Activated CD4-positive, alpha-beta T cell treated with anti-CD3 and anti-CD28 coated beads for 4 hours (primary cell): ENCODE measurements at places on chromosomes 7 and 10.

GRCh38 chr10:71075086-71075758 is 137.1 kb upstream of the UNC5B start:
- DNase-seq: no peak

DNA sequence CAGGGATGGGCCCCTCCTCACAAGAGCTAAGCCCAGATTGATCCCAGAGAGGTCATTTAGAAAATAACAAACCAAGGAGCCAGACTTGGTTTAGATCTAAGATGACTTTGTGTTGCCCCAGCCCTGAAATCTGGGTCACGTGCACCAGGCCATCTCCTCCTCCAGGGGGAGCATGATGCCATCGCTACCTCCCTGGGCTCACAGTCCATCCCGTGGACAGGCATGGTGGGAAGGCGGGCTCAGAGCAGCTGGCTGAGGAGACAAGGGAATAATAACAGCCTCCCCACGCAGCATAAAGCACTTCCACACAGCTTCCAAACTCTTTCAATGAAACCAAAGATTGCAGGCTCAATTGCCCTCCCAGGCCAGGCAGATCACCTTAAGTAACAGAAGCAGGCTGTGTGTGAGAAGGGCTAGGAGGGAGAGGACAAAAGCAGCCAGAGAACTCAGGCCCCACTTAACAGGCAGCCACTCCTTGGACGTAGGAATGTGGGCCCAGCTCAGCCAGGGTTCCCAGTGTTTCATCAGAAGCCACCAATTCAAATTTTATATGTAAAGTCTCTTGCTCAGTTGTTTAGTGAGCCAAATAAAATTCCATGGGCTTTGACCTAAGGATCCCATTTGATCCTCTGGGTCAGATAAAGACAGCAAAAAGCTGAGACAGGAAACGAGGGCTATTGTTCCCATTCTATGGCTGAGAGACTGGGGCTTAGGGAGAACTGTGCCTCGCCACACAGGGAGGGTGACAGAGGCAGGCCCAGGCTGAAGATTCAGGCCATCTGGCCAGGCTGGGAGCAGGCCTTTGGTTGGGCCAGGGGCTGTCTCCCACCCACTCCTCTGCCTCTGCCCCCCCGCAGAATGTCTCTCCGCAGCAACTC is 100.2 kb downstream of the COL13A1 start:
- no peak for DNase-seq

- DNase-seq: peak; percentile 66
Observed at GRCh38 chr10:48306870-48307710, 613 bp downstream of the MAPK8 start.

GRCh38 chr7:36868727-36869411 is 144.6 kb upstream of the AOAH start:
- no peak for DNase-seq

DNA sequence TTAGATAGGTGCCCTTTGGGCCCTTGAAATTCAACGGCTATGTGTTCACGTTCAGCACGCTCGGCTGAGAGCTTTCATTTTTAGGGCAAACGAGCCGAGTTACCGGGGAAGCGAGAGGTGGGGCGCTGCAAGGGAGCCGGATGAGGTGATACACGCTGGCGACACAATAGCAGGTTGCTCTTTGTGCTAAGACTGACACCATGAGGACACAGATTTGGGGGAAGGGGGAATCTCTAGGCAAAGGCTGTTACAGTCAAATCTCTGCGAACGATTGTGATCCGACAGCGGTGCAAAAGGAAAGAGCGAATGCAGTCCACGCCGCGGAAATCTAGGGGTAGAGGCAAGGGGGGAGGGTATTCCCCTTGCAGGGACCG is 667 bp downstream of the KLLN start:
- peak; percentile 66 for DNase-seq
